Fibroblast of the aortic adventitia (primary cell): ENCODE measurements at places on chromosomes 2 and 18. TPM values are rescaled to one million over a fixed set of nuclear protein-coding genes. Genes with fewer than 3 reads are reported as not detected.

Gene IMMT
- total RNA-seq, result 47.8 and 76.6 TPM in 2 replicates

Gene OSR1
- 35.8 and 117 TPM in 2 replicates for total RNA-seq

Gene SERPINB7
- 0.27 TPM in 1 of 2 replicates, not detected in the other for total RNA-seq

Gene SH2D6
- total RNA-seq, result 0.27 TPM in 1 of 2 replicates, not detected in the other

Gene SLC25A12
- 17.1 and 23.0 TPM in 2 replicates for total RNA-seq
